SW 1271 (cell line): ENCODE measurements at places on chromosomes 16 and 17.

DNA sequence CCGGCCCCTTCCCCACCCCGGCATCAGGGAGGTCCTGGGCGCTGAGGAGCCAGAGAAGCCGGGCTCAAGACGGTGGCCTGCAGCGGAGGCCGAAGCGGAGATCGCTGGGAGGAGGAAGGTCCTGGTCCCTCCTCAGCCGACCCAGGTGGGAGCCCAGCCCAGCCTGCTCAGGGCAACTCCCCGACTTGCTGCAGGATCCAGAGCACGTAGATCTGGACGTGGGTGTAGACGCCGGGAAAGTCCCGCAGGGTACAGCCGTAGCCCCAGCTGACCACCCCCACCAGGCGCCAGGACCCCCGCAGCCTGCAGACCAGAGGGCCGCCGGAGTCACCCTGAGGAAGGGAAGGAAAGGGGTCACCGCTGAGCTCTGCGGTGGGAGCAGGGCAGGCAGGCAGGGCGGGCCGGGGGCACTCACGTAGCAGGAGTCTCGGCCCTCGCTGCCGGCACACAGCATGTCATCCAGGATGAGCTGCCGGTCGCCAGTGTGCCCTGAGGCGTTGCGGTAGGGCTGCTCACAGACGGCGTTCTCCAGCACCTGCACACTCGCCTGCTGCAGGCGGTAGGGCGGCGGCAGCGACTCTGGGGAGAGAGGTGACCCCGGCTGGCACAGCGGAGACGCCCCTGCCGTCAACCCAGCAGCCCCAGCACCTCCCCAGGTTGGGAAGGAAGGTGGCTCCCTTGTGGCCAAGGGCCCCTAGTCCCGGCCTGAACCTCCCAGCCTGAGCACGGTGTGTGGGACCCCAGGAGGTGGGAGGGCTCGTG lies 5.4 kb downstream of the TPSD1 start:
- DNase-seq, result no peak

- DNase-seq, result no peak
These were observed 34.9 kb upstream of the RGS9 start for GRCh38 chr17:65102235-65102634.

- DNase-seq, result no peak
These were observed 12.5 kb downstream of the ERN2 start for GRCh38 chr16:23700509-23700908.

DNA sequence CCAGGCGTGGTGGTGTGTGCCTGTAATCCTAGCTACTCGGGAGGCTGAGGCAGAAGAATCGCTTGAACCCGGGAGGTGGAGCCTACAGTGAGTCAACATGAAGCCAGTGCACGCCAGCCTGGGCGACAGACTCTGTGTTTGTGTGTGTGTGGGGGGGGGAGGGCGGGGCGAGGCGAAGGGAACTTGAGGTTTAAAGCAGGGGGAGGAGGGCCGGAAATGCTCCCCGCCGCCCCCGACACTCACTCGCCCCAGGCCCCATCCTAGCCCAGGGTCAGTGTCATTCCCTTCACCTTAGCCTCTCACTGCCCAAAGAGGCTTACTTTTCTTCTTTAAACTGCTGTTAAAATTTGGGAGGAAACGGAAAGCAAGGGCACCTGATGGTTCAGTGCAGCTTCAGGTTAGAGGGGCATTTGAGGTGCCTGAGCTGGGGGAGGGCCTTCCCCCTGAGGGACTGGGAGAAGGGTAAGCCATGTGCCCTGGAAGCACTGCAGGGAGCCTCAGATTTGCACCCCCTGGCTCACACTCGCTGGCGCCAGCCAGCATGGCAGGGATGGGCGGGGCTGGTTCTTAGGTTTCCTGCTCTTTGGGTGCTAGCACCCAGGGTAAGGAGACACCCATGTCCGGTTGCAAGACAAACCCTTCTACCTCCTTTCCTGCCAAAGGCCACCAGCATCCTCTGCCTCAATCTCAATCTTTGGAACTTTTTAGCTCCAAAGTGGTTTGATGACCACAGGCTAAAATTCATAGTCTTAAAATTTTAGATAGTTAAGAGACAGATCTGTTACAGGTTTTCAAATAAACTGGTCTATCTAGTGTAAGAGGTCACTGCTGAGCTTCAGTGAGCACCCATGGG lies 2.2 kb upstream of the LIMD2 start:
- DNase-seq, result no peak

- DNase-seq, result no peak
These were observed 50.7 kb downstream of the GNA13 start for GRCh38 chr17:65005858-65006257.

DNA sequence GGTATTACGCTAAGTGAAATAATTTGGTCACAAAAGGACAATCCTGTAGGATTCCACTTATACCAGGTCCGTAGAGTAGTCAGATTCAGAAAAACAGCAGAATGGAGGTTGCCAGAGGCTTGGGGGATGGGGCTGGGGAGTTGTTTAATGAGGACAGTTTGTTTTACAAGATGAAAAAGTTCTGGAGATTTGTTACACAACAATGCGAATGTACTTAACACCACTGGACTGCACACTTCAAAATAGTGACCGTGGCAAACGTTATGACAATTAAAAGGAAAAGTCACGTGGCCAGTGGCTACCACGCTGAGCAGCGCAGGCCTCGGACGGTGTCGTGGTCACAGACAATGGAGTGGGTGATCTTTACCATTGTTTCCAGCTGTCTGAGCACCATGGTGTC lies 338.1 kb downstream of the SEC14L1 start:
- no peak for DNase-seq
